ENCODE measurements at places on chromosomes 5 and 9.

DNA sequence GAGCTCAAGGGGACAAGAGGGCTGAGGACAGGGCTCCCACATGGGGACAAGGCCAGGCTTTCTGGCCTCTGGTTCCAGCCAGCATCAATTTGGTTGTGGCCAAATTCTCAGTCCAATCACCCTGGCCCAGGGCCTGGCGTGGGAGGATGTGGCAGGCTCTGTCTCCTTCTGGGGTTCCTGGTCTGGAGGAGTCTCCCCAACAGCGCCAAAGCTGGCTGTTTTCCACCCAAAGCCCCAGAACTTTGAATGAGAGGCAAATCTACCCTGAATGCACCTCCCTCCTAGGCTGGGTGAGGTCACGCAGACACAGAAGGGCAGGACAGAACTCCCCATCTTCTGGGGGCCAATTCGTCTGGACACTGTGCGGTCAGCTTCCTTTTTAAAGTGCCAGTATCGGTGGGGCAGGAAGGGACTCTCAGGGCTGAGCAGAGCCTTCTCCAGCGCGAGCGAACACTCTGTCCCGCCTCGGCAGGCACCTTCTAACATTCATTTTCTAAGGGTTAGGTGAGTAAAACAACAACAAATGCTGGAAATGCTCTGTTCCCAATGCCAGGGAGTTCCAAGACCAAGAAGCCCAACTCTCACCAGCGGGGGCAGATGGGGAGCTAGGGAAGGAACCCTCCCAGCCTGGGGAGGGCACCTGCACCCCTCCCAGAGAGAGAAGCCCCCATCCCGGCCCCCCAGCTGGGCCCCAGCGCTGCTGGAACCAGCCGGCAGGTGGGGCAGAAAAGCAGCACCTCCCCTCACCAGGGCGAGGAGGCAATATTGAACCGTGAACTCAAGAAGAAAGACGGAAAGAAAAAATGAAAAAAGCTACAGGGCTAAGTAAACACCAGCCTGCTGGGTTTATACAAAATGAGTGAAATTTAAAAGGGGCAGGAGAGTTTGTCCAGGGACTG lies 3.7 kb upstream of the DPM2 start:
- DNase-seq = no peak

DNA sequence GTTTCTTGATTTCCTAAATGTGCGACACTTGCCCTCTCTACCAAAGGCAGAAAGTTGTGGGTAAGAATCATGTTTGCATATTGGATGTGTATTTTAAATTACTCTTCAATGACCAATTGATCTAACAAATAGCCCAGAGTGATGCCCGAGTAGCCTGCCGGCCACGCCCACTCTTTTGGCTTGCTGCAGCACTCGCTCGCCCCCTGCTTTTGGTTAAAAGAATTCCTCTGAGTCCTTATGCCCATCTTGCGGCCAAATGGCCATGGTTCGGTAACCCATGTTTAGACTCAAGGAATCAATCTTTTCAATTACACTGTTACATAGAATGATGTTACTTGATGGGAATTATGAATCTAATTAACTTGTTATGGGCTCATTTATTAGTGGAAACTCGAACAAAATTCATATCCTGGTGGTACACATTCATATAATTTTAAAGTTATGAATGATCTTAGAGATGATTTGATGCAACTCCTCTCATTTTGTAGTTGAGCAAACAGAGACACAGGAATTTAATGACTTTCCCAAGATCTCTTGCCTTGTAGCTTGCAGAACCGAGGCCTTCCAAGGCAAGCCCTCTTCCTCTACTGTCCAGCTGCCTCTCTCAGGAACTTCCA lies 36.5 kb downstream of the PPIC start:
- no peak for DNase-seq

DNA sequence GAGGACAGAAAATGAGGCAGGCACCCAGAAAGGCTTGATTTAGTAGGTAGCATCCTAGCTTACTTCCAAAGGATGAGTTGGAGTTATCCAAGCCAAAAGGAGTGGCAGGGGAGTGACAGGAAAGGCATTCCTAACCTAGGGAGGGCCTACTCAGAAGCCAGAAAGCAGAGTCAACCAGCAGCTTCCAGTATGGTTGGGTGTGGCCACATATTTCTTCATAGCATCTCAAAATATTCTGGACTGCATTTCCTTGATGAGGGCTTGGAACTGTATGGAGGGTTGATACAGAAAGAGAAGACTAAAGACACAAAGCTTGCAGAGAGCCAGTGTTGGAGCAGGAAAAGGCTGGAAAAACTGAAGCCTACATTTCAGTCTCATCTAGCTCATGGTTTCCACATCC lies 656.8 kb upstream of the DMAC1 start:
- DNase-seq = no peak

- DNase-seq = no peak
Observed at GRCh38 chr9:23686257-23686656, 139.8 kb downstream of the ELAVL2 start.

DNA sequence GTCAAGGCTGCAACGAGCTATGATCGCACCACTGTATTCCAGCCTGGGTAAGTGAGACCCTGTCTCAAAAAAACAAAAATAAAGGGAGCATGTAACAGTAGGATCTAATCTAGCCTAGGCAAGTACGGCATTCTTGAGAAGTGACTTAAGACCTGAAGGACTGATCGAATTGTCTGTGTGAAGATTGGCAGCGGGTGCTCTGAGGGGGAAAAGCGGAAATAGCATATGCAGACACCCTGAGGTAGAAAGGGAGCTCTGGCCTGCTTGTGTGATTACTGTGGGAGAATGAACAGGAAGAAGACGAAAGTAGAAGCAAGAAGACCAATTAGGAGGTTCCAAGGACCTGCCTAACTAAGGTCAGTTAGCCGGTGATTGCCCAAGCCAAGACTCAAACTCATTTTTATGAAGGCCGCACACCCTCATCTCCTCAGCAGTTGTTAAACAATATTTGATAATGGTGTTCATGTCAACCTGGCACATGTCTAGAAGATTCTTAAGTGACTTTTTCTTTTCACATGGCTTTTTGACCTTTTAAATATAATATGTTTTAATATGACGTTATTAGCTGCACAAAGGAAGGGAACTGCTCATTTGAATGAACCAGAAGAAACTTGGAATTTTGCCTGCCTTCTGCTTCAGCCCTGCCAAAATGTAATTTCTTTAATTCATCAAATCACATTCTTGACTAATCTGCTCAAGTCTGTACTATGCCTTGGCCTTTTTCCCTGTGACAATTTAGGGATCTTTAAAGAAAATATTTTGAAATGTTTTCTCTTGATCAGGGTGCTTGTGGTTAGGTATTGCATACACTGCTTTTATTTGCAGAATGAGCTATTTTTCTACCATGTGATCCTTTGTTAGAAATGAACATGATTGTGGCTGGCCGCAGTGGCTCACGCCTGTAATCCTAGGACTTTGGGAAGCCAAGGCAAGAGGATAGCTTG lies 289.2 kb upstream of the DMRT1 start:
- peak; percentile 34 for DNase-seq

DNA sequence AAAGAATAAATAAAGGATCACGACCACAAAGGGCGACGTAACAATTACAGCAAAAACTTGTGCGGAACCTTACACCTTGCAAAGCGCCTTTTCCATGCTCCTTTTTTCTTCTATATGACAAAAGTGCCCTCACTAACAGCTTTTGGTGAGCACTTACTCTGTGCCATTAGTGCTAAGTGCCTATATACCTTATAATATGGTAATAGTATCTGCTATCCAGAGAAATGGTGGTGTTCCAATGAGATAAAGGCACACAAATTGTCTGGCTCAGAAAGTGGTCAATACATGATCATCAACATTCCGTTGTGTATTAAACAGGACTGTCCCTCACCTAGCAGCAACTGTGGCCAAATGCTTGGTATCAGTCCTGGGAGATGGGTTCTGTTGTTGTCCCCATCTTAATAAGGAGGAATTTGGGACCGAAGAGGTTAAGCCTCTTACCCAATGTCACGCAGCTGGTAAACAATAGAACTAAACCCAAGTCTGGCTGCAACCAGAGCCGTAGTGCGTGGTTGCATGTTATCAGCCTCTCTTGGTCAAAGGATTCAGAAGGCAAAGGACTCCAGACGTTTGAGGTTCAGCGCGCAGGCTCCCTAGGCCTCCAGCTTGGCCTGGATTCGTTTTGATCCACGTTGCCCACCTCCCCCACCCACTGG lies 564 bp upstream of the TOR2A start:
- no peak for DNase-seq
